Effector memory CD8-positive, alpha-beta T cell (primary cell): ENCODE measurements at places on chromosomes 7 and 10.
A peak's percentile ranks its signal among the peaks of the same experiment; 100 is the strongest.

- DNase-seq: no peak
These were observed 126.1 kb downstream of the NEBL start for GRCh38 chr10:20771051-20771450.

- no peak for DNase-seq
These were observed 223.1 kb upstream of the INHBA start for GRCh38 chr7:41925946-41926345.

GRCh38 chr10:30127120-30127541 lies 67.7 kb upstream of the JCAD start:
- no peak for DNase-seq

DNA sequence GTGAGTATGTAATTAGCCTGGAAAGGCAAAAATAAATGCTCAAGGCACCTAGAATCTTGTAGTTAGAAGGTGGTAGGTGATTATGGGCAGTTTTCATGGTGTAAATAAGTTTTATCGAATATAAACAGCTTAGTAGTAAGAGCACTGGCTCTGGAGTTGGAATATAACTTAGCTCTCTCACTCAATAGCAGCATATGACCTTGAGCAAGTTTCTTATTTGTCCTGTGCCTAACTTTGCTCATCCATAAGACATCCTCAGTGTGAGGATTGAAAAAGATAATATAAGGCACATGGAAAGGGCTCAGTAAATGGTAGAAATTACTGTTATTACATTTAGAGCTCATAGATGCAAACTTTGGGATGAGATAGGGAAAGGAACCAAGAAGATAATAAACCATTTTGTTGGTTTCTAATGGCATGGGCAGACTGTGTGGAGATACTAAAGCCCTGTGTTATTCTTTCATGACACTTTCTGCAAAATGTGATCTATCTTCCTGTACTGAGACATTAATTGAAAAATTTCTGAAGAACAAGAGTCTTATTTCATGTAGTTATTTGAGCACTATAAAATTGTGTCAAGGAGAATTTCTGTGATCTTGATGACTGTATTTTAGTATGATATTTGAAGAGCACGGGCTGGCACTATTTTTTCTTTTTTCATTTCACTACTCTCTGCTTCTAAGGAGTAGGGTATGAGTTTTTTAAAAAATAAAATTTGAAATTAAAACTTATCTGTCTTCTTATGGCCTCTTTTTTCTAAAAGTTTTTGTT lies 3.1 kb downstream of the SLK start:
- DNase-seq: no peak

GRCh38 chr10:20598590-20598989 lies 298.5 kb downstream of the NEBL start:
- no peak for DNase-seq

DNA sequence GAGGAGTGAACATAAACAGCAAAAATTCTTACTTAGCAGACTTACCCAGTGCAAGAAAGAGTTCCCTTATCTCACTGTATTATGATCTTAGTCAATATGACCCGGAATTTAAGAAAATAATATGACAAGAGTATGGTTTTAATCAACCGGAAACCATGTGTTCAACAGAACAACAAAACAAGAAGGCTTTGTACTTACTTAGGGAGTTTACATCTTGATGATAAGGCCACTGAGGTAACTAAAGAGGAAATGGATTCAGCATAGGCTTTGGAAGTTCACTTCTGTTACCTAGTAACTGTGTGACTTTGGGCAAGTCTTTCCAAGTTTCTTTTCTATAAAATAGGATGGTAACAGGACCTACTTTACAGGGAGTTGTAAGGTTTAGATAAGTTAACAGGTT lies 7.4 kb upstream of the FAS start:
- DNase-seq: no peak

- no peak for DNase-seq
These were observed 6.8 kb downstream of the ZNF398 start for GRCh38 chr7:149154056-149154455.

DNA sequence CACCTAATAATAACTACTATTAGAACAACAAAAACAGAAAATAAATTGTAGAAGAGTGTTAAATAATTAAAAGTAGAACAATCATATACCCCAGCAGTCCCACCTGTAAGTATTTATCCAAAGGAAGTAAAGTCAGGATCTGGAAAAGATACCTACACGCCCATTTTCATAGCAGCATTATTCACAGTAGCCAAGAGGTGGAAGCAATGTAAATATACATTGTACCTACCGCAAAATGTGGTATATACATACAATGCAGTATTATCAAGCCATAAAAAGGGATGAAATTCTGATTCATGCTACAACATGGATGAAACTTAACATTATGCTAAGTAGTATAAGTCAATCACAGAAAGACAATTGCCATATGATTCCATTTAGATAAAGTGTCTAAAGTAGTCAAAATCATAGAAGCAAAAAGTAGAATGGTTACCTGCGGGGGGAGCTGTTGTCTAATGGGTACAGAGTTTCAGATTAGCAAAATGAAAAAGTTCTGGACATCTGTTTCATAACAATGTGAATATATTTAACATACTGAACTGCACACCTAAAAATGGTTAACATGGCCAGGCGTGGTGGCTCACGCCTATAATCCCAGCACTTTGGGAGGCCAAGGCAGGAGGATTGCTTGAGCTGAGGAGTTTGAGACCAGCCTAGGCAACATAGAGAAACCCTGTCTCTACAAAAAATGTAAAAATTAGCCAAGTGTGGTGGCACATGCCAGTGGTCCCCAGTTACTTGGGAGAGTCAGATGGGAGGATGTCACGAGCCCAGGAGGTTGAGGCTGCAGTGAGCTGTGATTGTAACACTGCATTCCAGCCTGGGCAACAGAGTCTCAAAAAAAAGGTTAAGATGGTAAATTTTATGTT lies 6.0 kb upstream of the TMED4 start:
- DNase-seq: peak; percentile 75

GRCh38 chr10:90769946-90770841 lies 87.6 kb downstream of the HTR7 start:
- DNase-seq: no peak

GRCh38 chr10:130099344-130099743 lies 11.3 kb downstream of the C10orf143 start:
- DNase-seq: no peak

- DNase-seq: no peak
These were observed 10.6 kb downstream of the GLI3 start for GRCh38 chr7:42226354-42226941.

- no peak for DNase-seq
These were observed 983.3 kb upstream of the C7orf33 start for GRCh38 chr7:147607157-147607800.

GRCh38 chr7:112140600-112140999 lies 65.6 kb downstream of the DOCK4 start:
- no peak for DNase-seq

- no peak for DNase-seq
These were observed 4.6 kb upstream of the GDF10 start for GRCh38 chr10:47295411-47295810.

DNA sequence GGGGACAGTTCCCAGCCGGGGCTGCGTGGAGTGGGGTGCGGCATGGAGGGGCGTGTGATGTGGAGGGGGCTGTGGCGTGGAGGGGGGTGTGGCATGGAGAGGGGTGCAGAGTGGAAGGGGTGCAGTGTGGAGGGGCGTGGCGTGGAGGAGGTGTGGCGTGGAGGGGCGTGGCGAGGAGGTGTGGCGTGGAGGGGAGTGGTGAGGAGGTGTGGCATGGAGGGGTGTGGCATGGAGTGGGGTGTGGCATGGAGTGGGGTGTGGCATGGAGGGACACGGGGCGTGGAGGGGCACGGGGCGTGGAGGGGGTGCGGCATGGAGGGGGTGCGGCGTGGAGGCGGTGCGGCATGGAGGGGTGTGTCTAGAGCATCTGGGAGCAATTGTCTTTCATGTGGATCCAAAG lies 33.6 kb downstream of the NKX6-2 start:
- no peak for DNase-seq

- DNase-seq: no peak
These were observed 8.4 kb downstream of the RAB18 start for GRCh38 chr10:27512548-27512947.
